ENCODE measurements at places on chromosomes 7 and 10.

GRCh38 chr10:101217450-101218281 is 11.6 kb downstream of the LBX1 start:
- DNase-seq, result peak; percentile 8

DNA sequence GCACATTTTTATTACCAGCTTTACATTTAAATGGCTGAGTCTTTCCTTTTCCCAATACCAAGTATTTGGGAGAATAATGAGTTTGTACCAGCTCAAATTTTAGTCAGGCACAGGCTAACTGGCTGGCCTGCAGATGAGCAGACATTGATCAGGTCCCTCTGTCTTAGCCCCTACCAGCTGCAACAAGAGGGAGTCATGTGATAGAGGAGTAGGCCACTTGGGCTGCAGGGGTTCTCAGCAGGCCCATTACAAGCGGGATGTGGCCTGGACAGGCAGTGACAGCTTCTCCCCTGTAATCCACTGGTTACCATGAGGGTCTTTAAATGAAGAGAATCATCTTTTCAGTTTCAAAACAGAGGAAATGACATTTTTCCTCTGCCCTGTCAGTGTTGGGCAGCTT is 283.6 kb downstream of the SUGCT start:
- no peak for DNase-seq

GRCh38 chr10:124625831-124626238 is 118.3 kb downstream of the FAM53B start:
- no peak for DNase-seq

GRCh38 chr7:128879939-128880746 is 17.5 kb downstream of the ATP6V1F start:
- peak; percentile 92 for DNase-seq

- DNase-seq, result peak; percentile 64
These were observed 1.3 kb downstream of the CNNM1 start for GRCh38 chr10:99330347-99330924.

- DNase-seq, result peak; percentile 8
These were observed 7.2 kb upstream of the SP8 start for GRCh38 chr7:20793694-20794394.

DNA sequence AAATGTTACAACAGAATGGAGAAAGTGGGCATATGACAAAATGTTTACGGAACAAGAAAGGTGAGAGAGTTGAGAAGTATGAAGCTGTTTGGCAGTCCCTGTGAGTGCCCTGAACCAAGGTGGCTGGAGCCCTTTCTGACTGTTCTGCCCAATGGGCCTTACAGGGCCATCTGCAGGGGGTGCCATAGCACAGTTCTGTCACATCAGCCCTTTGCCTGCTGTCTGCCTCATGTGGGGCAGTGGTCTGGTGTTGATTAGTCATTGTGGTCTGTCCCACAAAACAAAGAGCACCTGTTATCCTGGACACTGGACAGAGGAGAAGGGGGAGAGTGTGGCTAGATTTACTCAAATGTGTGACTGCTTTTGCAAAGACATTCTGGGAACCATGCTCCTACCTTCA is 51.5 kb upstream of the OSBPL3 start:
- DNase-seq, result no peak

DNA sequence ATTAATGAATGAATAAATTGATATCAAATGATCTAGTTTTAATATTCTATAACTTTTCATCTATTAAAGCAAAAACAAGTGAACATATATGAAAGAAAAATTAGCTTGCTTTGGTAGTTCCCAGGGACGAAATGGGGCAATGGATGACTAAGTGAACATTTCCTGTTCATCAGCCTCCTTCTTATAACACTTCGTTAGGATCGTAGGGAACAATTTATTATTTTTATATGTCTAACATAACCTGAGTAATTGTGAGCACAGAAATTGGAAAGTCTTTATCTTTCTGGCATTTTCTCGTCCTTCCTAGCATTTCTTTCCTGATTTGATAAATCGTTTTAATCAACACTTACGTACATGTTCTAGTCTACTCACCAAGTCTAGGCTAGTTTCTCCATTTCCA is 59.1 kb upstream of the PPP1R3C start:
- DNase-seq, result no peak

DNA sequence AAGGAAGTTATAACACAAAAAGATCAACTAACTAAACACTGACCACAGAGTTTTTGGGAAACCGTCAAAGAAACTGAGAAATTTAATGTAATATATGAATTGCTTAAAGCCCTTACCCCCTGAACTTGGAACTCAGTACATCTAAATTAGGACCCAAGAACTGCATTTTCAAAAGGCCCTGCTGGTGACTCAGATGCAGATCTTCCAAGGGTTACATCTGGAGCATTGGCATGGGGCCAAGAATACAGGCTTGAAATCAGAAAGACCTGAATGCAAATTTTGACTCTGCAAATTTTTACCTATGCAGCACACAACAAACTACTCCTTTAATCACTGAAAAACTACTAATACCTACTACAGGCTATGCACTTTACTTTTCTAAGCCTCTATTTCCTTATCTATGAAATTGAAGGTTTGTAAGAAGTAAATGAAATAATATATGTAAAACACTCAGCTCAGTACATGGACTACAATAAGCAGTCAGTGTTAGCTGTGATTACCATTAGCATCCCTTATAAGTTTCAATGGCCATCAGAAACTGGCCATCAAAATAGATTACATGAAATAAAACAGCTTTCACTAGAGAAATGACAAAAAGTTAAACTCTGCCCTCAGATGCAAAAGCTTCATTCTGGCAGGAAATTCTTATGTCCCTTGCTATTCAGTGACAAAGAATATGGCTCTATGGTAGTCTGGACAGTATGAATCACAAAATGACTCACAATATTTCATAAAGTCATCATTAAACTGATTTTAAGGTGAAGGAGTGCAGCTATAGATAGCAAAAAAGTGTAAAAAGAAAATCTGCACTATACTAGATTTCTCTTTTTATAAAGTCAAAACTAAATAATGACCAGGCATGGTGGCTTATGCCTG is 43.6 kb downstream of the NSUN6 start:
- DNase-seq, result peak; percentile 47

DNA sequence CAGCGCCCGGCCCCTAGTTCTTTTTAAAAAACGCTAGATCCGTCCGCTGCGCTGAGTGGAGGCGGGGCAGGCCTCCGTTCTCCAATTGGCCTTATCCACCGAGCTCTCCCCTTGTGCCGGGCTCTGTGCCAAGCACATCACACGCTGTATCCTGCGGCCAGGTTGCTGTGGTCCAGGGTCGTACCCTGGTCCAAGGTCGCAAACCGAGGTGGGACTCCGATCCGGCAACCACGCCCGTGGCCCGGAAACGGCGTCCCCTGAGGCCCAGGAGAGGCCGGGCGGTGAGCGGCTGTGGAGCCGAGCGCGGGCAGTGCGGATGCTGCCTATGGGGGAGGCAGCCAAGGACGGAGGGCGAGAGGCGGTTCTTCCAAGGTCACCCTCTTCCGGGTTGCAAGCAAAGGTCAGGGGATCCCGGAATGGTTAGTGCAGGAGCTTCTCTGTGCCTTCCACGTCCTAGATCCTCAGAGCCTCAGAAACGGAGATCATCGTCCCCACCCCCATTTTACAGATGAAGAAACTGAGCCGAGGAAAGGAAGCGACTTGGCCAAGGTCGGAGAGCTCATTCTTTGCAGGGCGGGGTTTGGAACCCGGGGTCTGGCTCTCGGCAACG is 72.4 kb upstream of the LRRC4 start:
- DNase-seq, result no peak
